ENCODE measurements at places on chromosomes 2 and 18.

DNA sequence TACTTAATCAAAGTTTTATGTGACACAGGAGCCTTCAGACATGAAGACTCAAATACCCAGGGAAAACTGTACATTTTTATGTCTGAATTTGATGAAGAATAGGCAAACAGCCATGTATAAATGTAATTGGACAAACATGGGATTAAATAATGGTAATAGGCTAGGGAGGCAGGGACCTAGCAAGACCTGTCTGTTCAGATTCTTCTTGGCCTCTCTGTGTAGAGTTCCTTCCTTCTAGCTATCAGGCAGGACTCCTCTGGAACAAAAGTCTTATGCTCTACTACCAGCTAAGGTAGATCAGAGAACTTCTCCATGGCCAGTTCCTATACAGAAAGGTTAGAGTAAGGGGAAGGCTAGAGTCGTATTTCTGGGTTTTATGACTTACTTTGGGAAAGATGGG is 9.5 kb upstream of the PARD3B start:
- no peak for DNase-seq

GRCh38 chr2:234310166-234310565 is 186.7 kb downstream of the ARL4C start:
- no peak for DNase-seq

GRCh38 chr2:38690499-38691420 is 24.8 kb downstream of the GALM start:
- no peak for DNase-seq

- no peak for DNase-seq
These were observed 69.2 kb downstream of the BOLA3 start for GRCh38 chr2:74078466-74078865.

DNA sequence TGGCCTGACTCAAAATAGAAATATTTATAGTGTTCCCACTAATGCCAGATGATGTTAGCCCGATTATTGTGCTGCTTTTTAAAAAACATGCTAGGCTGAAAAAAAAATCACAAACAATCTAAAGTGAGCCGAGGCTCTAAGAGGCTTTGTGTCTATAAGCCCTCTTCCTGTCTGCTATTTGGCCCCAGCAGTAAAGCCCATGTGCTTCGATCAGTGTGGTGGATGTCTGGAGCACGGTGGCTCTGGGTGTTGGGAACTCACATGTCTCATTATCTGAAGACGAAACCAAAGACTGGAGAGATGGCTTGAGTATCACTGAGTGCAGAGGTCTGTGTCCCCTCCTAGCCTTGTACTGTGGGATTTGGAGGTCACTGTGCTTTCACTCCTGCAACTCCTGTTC is 55.1 kb downstream of the INO80C start:
- DNase-seq: no peak

- no peak for DNase-seq
These were observed 217.7 kb downstream of the MCFD2 start for GRCh38 chr2:46697830-46698323.

- no peak for DNase-seq
These were observed 52.0 kb upstream of the RTN4 start for GRCh38 chr2:55102056-55102812.

GRCh38 chr18:31791817-31792579 is 31.3 kb upstream of the SLC25A52 start:
- DNase-seq: no peak

- DNase-seq: no peak
These were observed 266.4 kb upstream of the DLGAP1 start for GRCh38 chr18:4721545-4721944.

- no peak for DNase-seq
These were observed 124.2 kb upstream of the SATB2 start for GRCh38 chr2:199581935-199582360.

DNA sequence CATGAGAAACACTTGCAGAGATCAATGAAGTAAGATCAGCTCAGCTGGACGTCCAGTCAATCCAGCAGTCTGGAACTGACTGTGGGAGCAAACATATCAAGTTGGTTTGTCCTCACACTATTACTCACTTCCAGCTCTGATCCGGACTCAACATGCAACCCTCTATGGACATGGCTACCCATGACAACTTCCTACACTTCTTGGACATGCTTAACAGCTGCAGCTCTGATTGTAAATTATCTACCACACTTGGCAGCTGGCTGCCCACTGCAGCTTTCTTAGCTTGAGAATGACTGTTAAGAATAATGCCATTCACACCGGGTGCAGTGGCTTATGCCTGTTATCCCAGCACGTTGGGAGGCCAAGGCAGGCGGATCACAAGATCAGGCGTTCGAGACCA is 429.8 kb downstream of the EPHA4 start:
- no peak for DNase-seq
